ENCODE measurements at places on chromosomes 13 and 19.

- H3K4me1 ChIP-seq = no peaks in the 10 kb centered on the region
- H3K4me3 ChIP-seq = peak overlapping the region; percentile 54
- no peaks in the 10 kb centered on the region for H3K27me3 ChIP-seq
- no peak for DNase-seq
- no peak overlapping the region for H3K27ac ChIP-seq
Observed at GRCh38 chr13:23160638-23161480, 19.9 kb upstream of the SGCG start.

DNA sequence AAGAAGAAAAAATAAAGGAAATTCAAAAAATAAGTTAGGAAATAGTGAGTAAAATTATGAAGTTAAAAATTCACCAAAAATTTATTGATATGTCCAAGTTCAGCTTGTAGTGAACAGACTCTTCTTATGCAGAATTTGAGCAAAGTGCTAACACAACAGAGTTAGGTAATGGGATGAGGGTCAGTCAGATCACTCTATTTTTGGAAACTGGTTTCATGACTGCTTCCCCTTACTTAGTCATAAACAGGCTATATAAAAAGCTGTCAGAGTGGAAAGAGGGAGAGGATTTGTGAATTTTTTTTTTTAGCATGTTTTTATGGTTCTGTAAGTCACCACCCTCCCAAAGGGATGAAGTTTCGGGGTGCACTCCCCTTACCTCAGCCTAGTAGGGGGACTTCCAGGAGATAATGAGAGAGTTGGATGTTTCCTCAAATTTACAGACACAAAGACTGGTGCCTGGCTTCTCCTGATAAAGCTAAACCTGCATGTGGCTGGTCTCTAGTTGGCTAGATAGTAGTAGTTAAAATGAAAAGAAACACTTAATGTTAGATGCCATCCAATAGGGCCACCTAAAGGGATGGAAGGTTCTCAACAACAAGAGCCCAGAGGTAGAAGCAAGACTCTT, 4.5 kb downstream of the CPB2 start:
- no peaks in the 10 kb centered on the region for H3K36me3 ChIP-seq
- no peaks in the 10 kb centered on the region for H3K4me1 ChIP-seq
- no peak overlapping the region for H3K4me3 ChIP-seq

DNA sequence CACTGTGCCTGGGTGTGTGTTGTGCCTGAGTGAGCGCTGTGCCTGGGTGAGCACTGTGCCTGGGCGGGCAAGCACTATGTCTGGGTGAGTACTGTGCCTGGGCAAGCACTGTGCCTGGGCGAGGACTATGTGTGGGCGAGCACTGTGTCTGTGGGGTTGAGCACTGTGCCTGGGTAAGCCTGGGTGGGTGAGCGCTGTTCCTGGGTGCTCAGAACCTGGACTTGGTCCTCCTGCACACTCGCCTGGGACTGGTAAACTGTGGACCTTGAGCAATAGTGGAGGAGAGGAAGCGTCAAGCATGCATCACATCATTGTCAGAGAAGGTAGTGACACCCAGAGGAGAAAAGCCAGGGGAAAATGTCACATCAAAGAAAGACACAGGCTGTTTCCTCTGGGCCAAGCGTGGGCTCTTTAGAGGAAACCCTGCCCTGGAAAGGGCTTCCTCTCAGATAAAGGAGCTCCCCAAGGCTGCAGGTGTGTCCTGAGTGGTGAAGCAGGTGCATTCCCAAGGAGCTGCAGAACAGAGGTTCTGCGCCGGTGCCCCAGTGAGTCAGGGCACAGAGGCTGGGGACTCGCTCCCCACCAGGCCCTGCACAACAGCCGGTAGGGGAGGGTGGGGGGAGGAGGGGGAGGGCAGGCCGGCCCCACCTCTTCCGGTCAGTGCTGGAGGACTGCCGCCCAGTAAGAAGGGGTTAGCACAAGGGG, 141.2 kb downstream of the TEX29 start:
- H3K4me1 ChIP-seq = no peaks in the 10 kb centered on the region
- H3K27me3 ChIP-seq = peaks cover 42% of the 10 kb centered on the region
- DNase-seq = no peak
- H3K36me3 ChIP-seq = no peaks in the 10 kb centered on the region
- no peak overlapping the region for H3K4me3 ChIP-seq

DNA sequence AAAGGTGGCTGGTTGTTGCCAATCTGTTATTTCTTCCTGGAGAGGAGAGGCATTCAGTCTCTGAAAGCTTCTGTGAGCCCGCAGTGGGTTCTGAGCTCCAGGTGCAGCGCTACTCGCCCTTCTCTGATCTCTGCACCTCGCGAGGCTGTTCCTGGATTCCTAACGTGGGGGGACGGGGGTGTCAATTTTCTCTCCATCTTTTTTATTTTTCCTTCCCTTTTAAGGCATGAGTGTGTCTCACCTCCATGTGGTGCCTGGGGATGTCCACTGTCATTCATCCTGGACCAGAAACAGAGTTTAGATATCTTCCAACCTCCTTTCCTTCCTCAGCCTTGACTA, 626 bp downstream of the ZNF233 start:
- no peaks in the 10 kb centered on the region for H3K27me3 ChIP-seq
- H3K27ac ChIP-seq = peak overlapping the region; percentile 78
- H3K36me3 ChIP-seq = no peaks in the 10 kb centered on the region
- DNase-seq = no peak
- H3K4me3 ChIP-seq = peak overlapping the region; percentile 62

- H3K4me1 ChIP-seq = peaks cover 8% of the 10 kb centered on the region
- H3K36me3 ChIP-seq = no peaks in the 10 kb centered on the region
- DNase-seq = no peak
- peak overlapping the region; percentile 50 for H3K27ac ChIP-seq
Observed at GRCh38 chr13:99218969-99219368, 18.3 kb downstream of the UBAC2 start.

GRCh38 chr13:43516401-43516833, 270.4 kb downstream of the ENOX1 start:
- H3K27ac ChIP-seq = no peak overlapping the region
- no peak for DNase-seq
- H3K36me3 ChIP-seq = no peaks in the 10 kb centered on the region
- H3K4me3 ChIP-seq = no peak overlapping the region
- H3K27me3 ChIP-seq = no peaks in the 10 kb centered on the region

GRCh38 chr19:38569368-38569983, 48.3 kb downstream of the MAP4K1 start:
- DNase-seq = no peak
- H3K36me3 ChIP-seq = no peaks in the 10 kb centered on the region
- no peak overlapping the region for H3K4me3 ChIP-seq

- no peak overlapping the region for H3K27ac ChIP-seq
- H3K4me3 ChIP-seq = no peak overlapping the region
- DNase-seq = no peak
- H3K27me3 ChIP-seq = peaks cover 18% of the 10 kb centered on the region
- no peaks in the 10 kb centered on the region for H3K4me1 ChIP-seq
- H3K36me3 ChIP-seq = no peaks in the 10 kb centered on the region
Observed at GRCh38 chr19:3268326-3268725, 43.9 kb downstream of the CELF5 start.
